ENCODE measurements at places on chromosomes 2 and 18. TPM values are rescaled to one million over a fixed set of nuclear protein-coding genes. Genes with fewer than 3 reads are reported as not detected.

The POTEE gene
- total RNA-seq: 8.6 TPM

The CTIF gene
- total RNA-seq: 8.1 TPM

The PSMA8 gene
- total RNA-seq: not detected

DNA sequence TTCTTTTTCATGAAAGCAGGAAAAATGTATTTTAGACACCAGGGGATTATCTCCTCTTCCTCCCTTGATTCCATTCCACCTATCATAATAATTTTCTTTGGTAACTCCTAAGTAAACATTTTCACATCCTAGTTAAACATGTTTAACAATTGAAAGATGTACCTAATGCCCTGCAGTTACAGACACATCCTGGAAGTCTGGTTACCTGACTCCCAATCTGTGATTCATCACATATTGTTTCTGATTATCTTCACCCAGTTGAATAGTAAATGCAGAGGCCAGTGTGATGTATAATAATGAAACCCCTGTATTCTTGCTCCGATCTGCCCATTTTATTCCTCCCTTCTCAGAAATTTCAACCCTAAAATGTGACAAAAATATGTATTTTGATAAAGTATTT lies 1237.6 kb upstream of the LRRTM1 start:
- no peaks in the 10 kb centered on the region for H3K4me1 ChIP-seq
- H3K27me3 ChIP-seq: no peaks in the 10 kb centered on the region
- H3K27ac ChIP-seq: no peak overlapping the region
- DNase-seq: no peak
- no peak overlapping the region for H3K4me3 ChIP-seq
- H3K36me3 ChIP-seq: no peaks in the 10 kb centered on the region
